DMS79 (cell line): ENCODE measurements at places on chromosomes 11 and 22.
A peak's percentile ranks its signal among the peaks of the same experiment; 100 is the strongest.

- DNase-seq, result no peak
These were observed 28.8 kb downstream of the ACER3 start for GRCh38 chr11:76889411-76889975.

DNA sequence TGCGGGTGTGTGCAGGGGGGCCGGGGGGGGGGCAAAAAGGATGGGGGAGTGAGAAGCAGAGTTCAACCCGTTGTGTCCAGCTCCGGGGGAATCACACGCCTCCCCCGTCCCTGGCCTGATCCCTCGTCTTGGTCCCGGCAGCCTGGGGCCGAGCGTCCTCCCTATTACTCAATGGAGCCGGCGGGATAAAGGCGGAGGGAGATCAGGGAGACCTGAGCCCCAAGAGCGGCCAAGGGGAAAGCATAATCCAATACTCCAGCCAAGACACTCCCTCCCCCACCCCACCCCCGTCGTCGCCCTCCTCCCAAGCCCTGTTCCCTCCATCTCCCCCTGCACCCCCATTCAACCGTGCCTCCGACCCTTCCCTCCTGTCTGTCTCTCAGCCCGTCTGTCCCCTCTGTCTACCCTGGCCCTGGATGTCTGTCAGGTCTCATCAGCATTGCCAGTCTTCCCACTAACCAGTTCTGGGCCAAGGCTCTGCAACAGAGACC is 2.6 kb downstream of the PHOX2A start:
- DNase-seq, result no peak

DNA sequence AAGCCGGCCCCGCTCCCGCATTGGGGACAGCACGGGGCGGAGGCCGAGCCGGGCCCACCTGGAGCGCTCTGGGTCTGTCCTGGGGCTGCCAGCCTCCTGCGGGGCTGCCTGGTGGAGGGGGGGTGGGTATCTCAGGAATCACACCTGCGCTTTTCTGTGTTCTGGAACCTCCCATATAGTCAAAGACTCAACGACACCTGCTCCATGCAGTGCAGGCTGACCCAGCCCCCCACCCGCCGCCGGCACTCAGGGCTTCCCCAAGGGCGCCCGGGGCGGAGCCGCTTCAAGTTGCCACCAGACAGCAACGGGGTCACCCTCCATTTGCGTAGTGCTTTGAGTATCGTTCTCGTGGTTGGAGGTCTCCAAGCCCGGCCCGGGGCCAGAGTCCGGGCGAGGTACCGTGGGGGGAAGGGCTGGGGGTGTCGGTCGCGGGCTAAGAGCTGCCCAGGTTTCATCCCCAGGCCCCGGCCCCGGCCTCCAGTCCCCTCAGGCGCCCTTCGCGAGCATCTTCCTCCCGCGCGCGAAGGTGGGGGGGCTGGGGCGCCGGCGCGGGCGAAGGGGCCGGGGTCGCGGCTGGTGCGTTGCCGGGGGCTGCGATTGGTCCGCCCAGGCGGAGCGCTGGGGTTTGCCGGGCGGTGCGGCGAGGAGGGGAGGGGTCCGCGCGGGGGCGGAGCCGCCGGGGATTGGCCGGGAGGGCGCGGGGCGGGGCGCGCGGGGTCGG is 6.6 kb downstream of the TSPAN4 start:
- no peak for DNase-seq

DNA sequence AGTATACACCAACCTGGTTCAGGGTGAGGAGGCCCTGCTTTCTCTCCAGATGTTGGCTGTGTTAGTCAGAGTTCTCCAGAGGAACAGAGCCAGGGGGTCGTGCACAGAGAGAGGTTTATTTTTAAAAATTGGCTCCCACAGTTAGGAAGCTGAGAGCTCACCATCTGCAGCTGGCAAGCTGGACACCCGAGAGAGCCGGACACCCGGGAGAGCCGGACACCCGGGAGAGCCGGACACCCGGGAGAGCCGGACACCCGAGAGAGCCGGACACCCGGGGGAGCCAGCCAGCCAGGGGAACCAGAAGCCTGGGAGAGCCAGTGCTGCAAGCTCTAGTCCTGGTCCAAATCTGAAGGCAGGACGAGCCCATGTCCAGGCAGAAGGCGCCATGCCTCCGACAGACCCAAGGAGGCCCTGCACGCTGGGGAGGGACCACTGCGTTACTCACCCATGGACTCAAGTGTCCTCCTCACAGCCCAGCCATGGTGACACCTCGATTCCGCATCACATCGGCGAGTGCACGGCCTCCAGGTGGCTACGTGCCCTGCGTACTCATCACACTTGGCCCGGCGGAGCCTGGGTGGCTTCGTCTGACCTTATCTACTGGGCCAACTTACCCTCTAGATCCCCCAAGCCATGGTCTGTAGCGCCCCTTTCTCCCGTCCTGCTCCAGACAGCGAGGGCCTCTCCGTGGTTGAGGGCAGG is 99.0 kb downstream of the BRD1 start:
- no peak for DNase-seq

DNA sequence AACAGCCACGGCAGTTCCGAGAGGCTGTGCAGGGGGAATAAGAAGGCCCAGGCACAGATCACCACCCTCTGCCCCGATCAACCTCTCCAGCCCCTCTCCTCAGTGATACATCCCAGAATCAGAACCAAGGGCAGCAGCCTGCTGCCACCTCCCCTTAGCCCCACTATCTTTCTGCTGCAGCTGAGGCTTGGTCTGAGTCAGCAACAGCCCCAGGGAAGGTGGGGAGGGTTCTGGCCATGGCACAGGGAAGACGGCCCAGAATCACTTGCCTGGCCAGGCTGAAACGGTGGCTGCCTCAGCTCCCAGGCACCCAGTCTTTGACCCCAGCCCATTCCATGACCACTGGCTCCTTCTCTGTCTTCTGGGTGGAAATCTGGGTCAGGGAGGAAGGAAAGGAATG is 2.3 kb downstream of the CHID1 start:
- DNase-seq, result no peak

DNA sequence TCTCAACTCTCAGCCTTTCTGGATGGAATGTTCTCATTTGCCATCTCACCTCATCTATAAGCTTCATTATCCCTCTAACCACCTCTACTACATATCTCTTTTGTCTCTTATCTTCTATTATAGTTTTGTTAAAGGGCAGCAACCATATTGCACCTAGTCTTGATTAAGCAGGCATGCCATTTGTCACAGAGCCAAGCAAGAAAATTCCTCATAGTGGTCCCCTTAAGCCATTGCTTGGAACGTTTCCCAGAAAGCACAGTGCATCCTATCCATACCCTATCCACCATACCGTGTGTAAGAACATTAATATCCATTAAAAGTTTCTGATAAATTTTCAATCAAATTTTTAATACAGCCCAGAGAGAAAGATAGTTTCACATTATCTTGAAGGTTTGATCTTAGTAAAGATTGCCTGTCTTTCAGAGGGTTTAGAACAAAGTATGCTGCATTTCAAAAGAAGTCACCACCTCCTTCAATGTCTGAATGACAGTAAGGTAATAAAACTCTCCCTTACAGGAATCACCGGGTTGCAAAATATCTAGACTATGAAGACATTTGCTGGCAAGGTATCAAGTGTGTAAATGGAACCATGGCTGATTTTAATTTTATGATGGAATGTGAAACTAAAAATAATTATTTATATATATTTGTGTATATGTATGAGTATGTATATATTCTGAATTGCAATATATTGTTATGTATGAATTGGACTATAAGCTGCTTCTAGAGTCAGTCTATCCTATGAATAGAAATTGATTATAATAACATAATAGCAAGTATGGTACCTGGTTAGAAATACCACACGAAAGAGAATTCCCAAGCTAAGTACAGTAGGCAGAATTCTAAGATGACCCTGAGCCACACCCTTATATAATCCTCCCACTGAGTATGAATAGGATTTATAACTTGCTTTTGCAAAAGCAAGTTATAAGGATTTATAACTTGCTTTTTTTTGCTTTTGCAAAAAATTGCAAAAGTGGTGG is 1296.3 kb downstream of the LRRC4C start:
- DNase-seq, result no peak

GRCh38 chr11:2526808-2527381 is 82.1 kb downstream of the KCNQ1 start:
- no peak for DNase-seq

GRCh38 chr11:130781931-130782330 is 134.3 kb downstream of the SNX19 start:
- DNase-seq, result no peak

DNA sequence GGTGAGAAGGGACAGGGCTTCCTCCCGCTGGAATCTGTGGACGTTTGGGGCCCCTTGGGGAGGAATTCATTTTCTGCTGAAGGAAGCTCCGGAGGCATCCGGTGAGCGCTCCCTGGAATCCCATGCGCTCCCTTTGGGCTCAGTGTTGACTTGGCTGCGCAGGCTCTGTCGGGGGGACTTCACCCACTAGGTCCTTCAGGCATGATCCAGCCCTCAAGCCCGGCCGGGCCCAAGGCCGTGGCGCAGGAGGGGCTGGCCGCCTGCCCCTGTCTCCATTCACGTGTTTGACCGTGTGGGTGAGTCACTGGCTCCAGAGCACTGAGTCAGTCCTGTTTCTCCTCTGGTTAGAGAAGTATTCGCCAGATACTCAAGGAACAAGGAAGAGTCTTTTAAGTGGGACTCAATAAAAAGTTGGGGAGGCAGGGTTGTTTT is 1.4 kb downstream of the CTTN start:
- DNase-seq, result no peak

GRCh38 chr11:124605719-124606118 is 5.5 kb upstream of the PANX3 start:
- no peak for DNase-seq

DNA sequence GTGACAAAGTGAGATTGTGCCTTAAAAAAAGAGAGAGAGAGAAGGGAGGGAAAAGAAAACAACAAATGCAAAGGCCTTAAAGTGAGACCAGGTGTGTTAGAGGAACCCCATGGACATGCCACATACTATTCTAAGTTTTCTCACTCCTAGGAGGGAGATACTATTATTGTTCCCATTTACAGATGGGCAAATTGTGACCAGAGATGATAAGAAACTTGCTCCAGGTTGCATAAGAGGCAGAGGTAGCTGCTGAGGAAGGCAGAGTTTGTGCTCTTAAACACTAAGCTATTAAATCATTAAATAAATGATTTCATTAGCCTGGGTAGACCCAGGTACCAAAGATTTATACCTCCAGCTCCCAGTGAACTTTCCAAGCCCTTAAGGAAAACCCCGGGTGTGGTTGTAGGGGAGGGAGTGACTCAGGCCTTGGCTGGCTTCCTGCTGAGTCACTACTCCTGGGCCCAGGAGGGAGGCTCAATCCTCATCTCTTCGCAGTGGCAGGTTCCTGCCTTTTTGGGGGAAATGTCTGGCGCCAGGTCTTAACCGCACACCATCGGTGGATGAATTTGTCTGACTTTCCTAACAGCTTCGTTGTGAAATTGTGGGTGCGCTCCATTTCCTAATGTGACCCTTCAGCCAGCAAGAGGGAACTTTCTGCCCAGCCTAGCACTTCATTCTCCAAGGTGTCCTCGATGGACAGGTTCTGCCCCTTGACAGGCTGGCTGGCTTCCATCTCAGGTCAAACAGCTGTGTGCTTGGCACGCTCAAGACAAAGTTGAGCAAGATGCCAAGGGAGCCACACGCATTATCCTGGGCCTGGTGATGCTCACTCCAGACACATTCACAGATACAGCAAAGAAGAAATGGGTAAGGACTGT is 33.4 kb upstream of the PTPRJ start:
- peak; percentile 99 for DNase-seq

- DNase-seq, result no peak
These were observed 3.8 kb upstream of the SIGIRR start for GRCh38 chr11:418343-419247.

DNA sequence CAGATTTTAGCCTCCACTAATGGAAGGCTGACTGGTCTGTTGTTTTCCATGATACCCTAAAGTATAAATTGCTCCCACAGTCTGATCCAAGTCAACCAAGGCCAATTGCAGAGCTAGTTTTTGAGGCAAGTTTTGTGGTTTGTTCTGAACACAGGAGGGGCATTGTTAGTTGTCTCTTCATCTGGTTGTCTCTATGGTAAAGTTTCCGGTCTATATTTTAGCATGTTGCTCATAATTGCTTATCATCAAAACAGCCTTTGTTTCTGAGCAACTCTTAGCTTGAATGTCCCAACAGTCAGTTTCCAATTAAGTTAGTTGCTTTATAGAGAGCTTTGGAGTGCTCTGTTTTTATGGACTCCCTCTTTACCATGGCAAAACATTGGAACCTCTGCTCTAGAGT is 217.6 kb upstream of the CARD18 start:
- DNase-seq, result no peak

DNA sequence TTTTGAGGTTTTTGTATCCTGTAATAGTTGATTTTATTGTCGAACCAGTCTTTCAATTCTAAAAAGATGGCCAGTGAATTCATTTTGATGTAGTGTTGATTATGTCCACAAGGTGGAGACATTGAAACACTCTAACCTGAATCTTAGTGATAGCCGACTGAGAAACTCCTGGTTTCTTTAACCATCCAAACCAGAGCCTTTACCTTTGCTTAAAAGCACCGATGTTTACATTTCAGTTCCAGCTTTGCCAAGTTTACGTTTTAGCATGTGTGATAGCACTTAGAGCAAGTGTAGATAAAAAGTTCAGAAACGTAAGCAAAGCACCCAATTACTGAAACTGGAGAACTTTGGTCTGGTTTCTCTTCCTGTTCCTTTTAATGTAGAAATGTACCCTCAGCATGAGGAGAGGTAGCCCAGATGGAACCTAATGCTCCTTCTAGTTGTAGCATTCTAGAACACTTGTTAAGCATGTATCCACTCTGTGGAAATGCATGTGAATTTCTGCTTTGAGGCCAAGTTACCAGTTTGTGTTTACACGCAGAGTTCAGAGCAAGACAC is 208.6 kb downstream of the DBX1 start:
- peak; percentile 64 for DNase-seq

DNA sequence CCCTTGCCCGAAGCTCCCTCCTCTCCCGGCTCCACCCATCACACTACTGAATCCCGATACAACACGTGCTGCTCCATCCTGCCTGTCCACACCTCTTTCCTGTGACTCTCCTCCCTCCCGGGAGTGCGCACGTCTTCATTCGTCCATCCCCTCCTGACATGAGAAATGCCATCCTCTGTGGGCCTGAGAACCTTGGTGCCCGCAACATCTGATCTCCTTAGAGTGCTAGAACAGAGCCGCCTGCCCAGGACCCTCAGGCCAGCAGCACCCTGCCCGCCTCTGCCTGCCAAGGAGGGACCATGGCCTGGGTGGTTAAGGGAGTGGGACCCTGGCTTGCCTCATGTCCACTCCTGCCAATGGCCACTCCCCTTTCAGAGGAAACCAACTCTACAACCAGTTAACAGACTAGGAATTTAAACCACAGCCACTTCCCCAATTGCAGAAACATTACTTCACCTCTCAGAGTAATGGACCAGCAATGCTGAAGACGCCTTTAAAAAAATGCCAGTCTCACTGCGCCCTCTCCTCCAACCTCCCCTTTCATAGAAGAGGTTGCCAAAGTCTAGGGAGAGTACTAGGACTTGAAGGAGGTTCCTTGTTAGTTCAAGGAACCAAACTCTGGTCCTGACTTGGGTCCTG is 466.3 kb downstream of the OPCML start:
- no peak for DNase-seq

DNA sequence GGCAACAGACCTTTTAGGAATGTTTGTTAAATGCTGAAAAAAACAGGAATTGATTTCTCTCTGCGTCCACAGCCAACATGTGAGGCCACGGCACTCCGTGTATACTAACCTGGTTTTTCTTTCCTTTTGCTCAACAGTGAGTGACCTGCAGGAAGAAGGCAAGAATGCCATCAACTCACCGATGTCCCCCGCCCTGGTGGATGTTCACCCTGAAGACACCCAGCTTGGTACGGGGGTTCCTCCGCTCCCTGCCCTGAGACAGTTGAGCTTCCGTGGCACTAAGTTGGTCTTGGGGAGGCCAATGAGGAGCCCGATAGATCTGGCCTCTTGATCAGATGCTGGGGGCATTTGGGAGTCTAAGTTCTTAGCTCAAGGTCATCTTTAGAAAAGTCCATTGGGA is 69.7 kb downstream of the PARVB start:
- DNase-seq, result no peak
